ENCODE measurements at places on chromosomes 4 and X.
A peak's percentile ranks its signal among the peaks of the same experiment; 100 is the strongest.

DNA sequence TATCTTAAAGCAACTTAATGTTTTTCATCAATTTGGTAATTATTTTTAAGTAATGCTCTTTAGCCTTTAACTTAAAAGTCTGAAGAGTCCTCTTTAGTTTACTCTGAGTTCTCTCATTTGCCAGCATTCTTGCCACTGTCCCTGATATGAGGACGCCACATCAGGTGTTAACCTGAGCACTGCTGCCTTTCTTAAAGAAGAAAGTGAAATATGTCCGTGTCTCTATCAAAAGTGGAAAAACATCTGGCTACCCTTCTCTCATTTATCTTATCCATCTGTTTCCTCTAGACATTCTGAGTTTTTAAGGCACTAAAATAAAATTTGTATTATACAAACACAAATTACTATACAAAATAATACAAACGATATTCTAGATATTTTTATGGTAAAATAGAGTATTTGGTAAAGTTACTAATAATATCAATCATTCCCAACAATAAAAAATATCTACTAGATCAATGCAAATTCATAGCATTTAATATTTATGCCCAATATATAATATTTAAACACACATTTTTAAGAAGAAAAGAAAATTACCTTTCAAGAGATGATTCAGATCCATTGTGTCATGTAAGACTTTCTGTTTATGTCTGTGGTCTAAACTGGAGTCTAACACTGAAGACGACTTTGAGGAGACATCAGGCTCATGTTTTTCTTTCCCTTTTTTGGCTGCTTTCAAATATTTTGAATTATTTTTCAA lies 14.0 kb downstream of the CFAP97 start:
- no peaks in the 10 kb centered on the region for H3K27me3 ChIP-seq
- no peak overlapping the region for H3K4me3 ChIP-seq
- peaks cover 6% of the 10 kb centered on the region for H3K4me1 ChIP-seq
- no peak for DNase-seq
- peaks cover 6% of the 10 kb centered on the region for H3K36me3 ChIP-seq
- no peak overlapping the region for H3K27ac ChIP-seq

- H3K27ac ChIP-seq = no peak overlapping the region
- no peak overlapping the region for H3K4me3 ChIP-seq
- H3K4me1 ChIP-seq = no peaks in the 10 kb centered on the region
- H3K27me3 ChIP-seq = no peaks in the 10 kb centered on the region
- no peak for DNase-seq
These were observed 24.3 kb downstream of the RGS12 start for GRCh38 chr4:3317011-3317655.

- H3K27ac ChIP-seq = no peak overlapping the region
- H3K27me3 ChIP-seq = no peaks in the 10 kb centered on the region
- DNase-seq = no peak
- no peak overlapping the region for H3K4me3 ChIP-seq
These were observed 76.6 kb downstream of the ZNF182 start for GRCh38 chrX:47927212-47927611.

DNA sequence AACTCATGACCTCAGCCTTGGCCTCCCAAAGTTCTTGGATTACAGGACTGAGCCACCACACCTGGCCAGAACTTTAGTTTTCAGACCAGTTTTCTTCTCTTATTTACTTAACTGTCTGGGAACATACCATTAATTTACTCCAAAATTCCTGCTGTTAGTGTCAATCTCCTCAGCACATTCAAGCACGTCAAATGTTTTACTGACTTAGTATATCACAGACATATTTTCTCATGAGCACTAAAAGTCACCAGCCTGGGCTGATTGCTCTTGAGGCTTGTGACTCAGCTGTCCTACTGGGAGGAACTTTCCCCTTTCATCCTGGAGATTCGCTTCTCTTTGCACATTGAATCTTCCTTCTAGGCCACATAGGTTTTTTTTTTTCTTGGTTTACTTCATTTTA lies 109.6 kb downstream of the PCDH18 start:
- no peak for DNase-seq
- no peaks in the 10 kb centered on the region for H3K36me3 ChIP-seq
- no peak overlapping the region for H3K27ac ChIP-seq

GRCh38 chr4:31620476-31620875 lies 900.3 kb downstream of the PCDH7 start:
- H3K36me3 ChIP-seq = no peaks in the 10 kb centered on the region
- no peaks in the 10 kb centered on the region for H3K4me1 ChIP-seq
- no peak overlapping the region for H3K27ac ChIP-seq
- no peak for DNase-seq
- no peaks in the 10 kb centered on the region for H3K27me3 ChIP-seq

- H3K4me1 ChIP-seq = no peaks in the 10 kb centered on the region
- H3K27me3 ChIP-seq = no peaks in the 10 kb centered on the region
- H3K27ac ChIP-seq = no peak overlapping the region
- H3K4me3 ChIP-seq = no peak overlapping the region
These were observed 19.2 kb upstream of the SLC6A14 start for GRCh38 chrX:116417214-116417613.

DNA sequence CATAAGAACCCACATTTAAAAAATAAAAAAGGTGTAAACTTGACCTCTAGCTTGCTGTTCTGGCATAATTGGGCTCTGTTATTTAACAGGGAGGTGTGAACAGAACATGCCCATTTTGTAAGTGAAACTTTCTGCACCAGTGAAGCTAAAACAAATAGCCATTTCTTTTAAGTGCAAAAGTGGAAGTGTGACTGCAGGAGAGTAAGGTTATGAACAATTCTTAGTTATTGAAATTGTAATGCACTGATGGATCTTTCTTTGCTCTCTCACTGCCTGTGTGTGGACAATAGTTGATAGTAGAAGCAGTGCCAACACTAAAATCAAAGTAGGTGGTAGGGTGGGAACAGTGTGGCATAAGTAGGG lies 12.6 kb downstream of the P2RY10 start:
- H3K27me3 ChIP-seq = no peaks in the 10 kb centered on the region
- H3K36me3 ChIP-seq = no peaks in the 10 kb centered on the region
- no peaks in the 10 kb centered on the region for H3K4me1 ChIP-seq
- no peak overlapping the region for H3K4me3 ChIP-seq
- DNase-seq = no peak

DNA sequence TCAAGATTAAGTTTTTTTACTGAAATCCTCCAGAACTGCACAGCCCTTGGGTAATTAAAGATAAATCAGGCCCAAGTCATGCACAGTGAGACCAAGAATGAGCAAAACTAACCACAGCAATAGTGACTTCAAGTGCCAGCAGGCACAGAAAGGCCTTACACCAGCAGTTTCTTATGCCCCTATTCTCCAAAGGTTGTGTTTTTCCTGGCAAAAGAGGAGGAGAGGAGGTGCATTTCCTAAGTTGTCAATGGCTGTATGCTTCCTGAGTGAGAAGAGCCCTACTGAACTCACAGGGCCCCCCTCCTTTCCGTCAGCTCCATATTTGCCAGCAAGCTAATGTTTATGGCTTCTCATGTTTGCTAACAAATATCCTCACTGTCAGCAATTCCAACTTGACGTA lies 418.7 kb upstream of the INTU start:
- no peaks in the 10 kb centered on the region for H3K27me3 ChIP-seq
- peak overlapping the region; percentile 41 for H3K27ac ChIP-seq
- no peak for DNase-seq
- H3K36me3 ChIP-seq = no peaks in the 10 kb centered on the region
- peaks cover 33% of the 10 kb centered on the region for H3K4me1 ChIP-seq
- peak overlapping the region; percentile 9 for H3K4me3 ChIP-seq

Measured in thoracic aorta (tissue), 2 donors.